Heart right ventricle (tissue), 16 donors: ENCODE measurements at places on chromosomes 4 and X. TPM values are rescaled to one million over a fixed set of nuclear protein-coding genes. Genes with fewer than 3 reads are reported as not detected.

DNA sequence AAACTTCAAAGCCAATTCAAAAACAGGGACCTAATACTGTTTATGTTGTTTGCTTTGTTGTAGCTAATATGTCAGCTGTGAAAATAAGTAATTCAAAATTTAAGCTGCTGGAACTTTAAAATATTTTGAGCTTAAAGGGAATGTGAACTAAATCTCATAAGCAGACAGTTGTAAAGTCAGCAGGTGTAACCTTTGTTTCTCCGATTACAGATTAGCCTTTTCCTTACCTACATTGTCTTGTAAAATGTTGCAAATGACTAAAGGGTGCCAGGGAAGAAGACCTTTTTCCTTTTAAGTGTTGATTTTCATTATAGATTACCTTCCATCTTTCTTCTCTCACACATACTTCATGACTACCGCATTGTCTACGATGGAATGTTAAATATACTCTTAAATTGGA is 405.1 kb downstream of the KCNIP4 start:
- DNase-seq, result no peak

DNA sequence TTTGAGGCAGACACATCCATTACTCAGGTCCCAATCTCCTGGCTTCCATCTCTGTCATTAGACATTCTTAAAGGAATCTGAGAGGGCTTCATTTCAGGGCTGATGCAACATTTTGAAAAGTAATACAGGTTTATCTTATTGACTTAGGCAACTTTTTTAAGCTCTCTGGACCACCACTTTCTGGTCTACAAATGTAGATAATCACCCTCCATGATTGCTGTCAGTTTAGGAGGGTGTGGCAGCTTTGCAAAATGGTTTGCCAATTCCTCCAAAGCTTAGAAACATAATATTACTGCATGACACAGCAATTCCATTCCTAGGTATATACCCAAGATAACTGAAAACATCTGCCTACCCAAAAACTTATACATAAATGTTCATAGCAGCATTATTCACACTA is 77.6 kb downstream of the ARHGAP6 start:
- DNase-seq, result no peak

DNA sequence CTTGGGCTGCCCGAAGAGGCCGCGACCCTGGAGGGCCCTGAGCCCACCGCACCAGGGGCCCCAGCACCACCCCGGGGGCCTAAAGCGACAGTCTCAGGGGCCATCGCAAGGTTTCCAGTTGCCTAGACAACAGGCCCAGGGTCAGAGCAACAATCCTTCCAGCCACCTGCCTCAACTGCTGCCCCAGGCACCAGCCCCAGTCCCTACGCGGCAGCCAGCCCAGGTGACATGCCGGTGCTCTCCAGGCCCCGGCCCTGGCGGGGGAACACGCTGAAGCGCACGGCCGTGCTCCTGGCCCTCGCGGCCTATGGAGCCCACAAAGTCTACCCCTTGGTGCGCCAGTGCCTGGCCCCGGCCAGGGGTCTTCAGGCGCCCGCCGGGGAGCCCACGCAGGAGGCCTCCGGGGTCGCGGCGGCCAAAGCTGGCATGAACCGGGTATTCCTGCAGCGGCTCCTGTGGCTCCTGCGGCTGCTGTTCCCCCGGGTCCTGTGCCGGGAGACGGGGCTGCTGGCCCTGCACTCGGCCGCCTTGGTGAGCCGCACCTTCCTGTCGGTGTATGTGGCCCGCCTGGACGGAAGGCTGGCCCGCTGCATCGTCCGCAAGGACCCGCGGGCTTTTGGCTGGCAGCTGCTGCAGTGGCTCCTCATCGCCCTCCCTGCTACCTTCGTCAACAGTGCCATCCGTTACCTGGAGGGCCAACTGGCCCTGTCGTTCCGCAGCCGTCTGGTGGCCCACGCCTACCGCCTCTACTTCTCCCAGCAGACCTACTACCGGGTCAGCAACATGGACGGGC is 579 bp downstream of the ABCD1 start:
- peak; percentile 23 for DNase-seq

The ZAR1 gene
- total RNA-seq, result not detected

The CASP6 gene
- total RNA-seq, result 6.5 TPM

The CCDC149 gene
- total RNA-seq, result 9.1 TPM
